ENCODE measurements at places on chromosomes 13 and 19.

- peak; percentile 58 for DNase-seq
These were observed 2.9 kb downstream of the RASIP1 start for GRCh38 chr19:48737360-48737998.

- DNase-seq: peak; percentile 53
These were observed 15.0 kb downstream of the LIPE start for GRCh38 chr19:42412227-42412626.

DNA sequence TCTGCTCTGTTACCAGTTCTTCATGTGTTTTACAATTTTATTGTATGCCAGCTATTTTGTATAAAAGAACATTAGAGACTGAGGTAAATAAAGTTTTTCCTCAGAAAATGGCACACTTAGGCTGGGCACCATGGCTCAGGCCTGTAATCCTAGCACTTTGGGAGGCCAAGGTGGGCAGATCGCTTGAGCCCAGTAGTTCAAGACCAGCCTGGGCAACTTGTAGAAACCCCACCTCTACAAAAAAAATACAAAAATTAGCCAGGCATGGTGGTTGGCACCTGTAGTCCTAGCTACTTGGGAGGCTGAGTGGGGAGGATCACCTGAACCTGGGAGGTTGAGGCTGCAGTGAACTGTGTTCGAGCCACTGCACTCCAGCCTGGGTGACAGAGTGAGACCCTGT lies 32.0 kb downstream of the CCDC8 start:
- DNase-seq: no peak

GRCh38 chr19:7515645-7516151 lies at the start of gene ZNF358:
TSS of gene ZNF358 (plus strand) at chr19:7516103. CDS start at chr19:7519243, 3,140 bp downstream.
- peak; percentile 94 for DNase-seq

GRCh38 chr13:52809310-52809769 lies 39.1 kb downstream of the PCDH8 start:
- peak; percentile 91 for DNase-seq

GRCh38 chr13:98133946-98134345 lies 8.9 kb upstream of the FARP1 start:
- DNase-seq: no peak

GRCh38 chr13:106156468-106156867 lies 379.0 kb downstream of the EFNB2 start:
- DNase-seq: no peak

GRCh38 chr13:39959497-39960144 lies 304.2 kb downstream of the COG6 start:
- no peak for DNase-seq

- DNase-seq: no peak
These were observed 244.2 kb downstream of the NHLRC3 start for GRCh38 chr13:39282400-39282972.

DNA sequence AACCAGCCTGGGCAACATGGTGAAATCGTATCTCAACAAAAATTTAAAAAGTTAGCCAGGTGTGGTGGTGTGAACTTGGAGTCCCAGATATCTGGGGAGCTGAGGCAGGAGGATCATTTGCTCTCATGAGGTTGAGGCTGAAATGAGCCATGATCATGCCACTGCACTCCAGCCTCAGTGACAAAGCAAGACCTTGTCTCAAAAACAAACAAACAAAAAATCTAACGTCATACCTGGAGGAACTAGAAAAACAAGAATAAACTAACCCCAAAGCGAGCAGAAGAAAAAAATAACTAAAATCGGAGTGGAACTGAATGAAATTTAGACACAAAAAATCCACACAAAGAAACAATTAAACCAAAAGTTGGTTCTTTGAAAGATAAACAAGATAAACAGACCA lies 1885.1 kb downstream of the OLFM4 start:
- DNase-seq: no peak

DNA sequence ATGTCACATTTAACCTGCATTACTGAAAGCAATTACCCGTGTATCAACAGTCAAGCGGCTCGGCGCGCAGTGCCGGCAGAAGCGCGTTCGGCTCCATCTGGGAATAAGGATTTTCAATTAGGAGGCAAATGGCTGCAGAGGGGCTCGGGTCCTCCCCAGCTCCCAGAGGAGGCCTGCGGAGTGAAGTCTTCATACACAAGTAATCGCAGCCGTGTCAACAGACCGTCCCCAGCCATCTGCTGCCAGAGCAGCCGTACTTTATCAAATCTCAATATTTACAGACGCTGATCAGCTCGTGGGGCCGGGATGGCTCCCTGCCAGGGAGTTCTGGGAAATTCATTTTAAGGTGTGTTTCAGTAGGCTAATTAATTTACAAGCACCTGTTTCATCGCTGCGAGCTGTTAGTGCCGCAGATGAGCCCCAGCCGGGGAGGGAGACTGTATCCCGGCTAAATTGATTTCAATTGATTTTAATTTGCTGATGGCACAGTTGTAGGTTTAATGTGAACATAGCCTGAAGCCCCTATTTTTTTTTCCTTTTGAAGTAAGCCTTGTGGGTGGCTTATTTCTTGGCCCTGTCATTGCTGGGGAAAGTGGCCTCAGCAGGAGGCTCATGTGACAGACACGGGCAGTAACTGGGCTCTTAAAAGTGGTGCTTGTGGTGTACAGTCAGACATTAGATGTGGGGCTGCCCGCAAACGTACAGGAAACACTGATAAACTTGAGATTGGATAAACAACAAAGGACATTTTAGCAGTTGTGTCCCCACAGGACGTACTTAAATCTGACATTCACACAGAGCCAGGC lies 252.7 kb downstream of the TEX29 start:
- DNase-seq: no peak

- DNase-seq: no peak
These were observed 1664.0 kb downstream of the EFNB2 start for GRCh38 chr13:104871456-104871855.
